Right hindlimb (tissue), 1 donor: ENCODE measurements at places on chromosomes 1 and 21.

- no peak for DNase-seq
Measured at GRCh38 chr1:86502721-86503405, 34.1 kb downstream of the CLCA1 start.

GRCh38 chr1:13809461-13810159 lies 109.6 kb downstream of the PRDM2 start:
- no peak for DNase-seq

DNA sequence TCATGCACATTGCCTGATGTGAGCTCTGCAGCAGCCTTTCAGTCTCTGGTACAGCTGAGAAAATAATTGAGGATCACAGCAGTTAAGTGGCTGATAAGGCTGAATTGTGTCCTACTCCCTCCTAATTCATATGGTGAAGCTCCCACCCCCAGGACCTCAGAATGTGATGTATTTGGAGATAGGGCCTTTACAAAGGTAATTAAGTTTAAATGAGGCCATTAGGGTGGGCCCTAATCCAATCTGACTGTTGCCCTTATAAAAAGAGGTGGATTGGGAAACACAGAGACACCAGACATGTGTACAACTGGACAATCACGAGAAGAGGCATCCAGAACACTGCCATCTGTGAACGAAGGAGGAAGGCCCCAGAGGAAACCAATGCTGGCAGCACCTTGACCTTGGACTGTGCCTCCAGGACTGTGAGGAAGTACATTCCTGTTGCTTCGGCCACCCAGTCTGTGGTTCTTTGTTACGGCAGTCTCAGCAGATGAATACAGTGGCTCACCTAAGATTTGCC lies 148.1 kb downstream of the TRABD2B start:
- peak; percentile 7 for DNase-seq

GRCh38 chr1:211683396-211684297 lies 8.2 kb upstream of the NEK2 start:
- no peak for DNase-seq

- no peak for DNase-seq
Measured at GRCh38 chr1:243341074-243341473, 85.2 kb downstream of the SDCCAG8 start.

DNA sequence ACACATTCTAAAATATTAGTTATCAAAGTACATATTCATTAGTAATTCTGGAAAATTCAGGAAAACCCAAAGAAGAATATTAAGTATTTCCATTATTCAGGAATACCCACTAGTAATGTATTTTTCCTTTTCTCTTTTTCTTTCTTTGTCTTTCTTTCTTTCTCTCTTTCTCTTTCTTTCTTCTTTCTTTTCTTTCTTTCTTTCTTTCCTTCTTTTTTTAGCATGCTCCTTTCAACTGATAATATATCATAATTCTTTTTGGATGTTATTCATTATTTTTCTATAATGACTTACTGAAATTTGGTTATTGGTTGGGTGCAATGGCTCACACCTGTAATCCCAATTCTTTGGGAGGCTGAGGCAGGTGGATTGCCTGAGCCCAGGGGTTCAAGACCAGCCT lies 175.6 kb upstream of the RAB4A start:
- no peak for DNase-seq

- DNase-seq: peak; percentile 77
Measured at GRCh38 chr1:226691247-226691646, 47.8 kb downstream of the ITPKB start.

DNA sequence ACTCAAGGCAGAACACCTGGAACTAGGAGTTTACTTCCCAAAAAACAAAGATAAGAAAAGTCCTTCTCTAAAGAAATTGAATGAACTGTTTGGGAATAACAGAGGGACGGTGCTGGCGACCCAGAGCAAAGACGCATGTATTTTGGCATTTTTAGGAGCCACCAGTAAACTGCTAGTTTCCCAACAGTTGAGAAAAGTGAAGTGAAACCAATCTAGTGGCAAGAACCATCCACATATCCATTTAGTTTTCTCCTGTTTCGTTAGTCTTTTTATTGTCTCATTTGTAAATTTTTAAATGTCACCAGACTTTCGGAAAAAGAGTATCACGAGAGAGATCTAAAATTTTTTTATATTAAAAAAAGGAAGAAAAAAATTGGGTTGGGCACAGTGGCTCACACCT lies 30.2 kb downstream of the ODF2L start:
- DNase-seq: no peak

DNA sequence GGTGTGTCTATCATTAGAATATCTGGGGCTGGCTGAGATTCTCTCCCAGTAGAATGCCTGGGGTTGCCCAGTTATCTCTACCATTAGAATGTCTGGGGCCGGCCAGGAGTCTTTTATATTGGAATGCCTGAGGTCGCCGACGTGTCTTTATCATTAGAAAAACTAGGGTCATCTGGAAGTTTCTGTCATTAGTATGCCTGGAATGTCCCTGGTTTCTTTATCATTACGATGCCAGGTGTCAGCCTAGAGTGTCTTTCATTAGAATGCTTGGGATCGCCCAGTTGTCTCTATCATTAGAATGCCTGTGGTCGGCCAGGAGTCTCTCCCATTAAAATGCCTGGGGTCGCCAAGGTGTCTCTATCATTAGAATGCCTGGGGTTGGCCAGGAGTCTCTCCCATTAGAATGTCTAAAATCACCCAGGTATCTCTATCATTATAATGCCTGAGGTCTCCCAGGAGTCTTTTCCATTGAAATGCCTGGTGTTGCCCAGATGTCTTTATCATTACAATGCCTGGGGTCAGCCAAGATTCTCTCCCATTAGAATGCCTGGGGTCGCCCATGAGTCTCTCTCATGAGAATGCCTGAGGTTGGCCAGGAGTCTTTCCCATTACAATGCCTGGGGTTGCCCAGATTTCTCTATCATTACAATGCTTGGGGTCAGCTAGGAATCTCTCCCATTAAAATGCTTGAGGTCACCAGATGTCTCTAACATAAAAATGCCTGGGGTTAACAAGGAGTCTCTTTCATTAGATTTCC lies 53.2 kb downstream of the RNF187 start:
- no peak for DNase-seq

DNA sequence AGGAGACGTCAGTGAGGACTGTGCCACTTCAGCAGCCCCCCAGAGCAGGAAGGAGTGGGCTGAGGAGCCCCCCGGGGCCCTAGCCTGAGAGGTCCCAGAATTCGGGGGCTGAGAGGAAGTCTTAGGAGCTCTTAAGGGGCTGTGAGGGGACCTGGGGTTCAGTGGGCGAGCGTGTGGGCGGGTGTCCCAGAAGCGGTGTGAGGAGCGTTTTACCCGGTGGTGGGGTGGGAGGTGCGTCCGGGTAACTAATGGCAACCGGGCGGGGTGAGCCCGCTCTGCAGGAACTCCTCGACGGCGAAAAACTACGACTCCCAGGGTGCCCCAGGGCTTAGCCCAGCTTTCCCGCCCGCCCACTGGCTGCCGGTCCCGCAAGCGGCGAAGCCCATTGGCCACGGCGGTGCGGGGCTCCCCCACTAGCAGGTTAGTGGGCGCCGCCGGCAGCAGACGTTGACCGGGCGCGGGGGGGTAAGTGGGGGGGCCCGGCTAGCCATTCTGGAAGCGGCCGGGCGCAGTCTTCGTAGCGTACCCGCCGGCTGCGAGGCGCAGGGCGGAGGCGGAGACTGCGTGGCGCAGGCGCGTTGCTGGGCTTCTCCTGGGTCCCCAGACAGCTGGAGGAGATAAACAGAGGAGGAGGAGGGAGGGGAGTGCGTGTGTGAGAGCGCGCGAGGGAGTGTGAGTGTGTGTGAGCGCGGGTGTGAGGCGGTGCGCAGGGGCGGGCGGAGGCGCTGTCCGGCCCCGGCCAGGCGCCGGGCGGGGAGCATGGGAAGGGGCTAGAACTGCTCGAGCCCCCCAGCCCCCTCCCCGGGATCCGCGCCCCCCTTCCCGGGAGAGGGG lies at the start of gene WDTC1:
TSS of gene WDTC1 (plus strand) at position 584 of the 834 bp plus-strand sequence. CDS start 26,423 bp downstream, outside the sequence.
- DNase-seq: peak; percentile 99

- DNase-seq: no peak
Measured at GRCh38 chr21:45632160-45632559, 11.4 kb upstream of the PCBP3 start.

GRCh38 chr1:172119184-172119583 lies 277.9 kb downstream of the DNM3 start:
- DNase-seq: no peak

DNA sequence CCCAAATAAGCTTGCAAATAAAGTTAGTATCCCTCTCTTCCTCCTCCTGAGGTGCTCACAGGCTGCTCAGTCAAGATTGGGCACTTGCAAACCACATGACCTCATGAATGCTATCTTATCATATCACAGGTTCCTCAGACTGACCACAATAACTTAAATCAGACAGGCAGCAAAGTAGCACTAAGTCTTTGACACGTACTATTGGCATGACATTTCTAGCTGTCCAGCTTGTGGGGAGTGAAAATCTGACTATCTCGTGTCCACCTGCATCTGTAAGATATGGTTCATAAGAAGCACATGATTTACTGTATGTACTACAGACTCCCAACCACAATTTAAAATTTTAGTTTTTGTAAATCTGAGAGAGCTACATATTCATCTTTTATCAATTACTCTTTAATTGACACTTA lies 58.0 kb upstream of the GFI1 start:
- no peak for DNase-seq

DNA sequence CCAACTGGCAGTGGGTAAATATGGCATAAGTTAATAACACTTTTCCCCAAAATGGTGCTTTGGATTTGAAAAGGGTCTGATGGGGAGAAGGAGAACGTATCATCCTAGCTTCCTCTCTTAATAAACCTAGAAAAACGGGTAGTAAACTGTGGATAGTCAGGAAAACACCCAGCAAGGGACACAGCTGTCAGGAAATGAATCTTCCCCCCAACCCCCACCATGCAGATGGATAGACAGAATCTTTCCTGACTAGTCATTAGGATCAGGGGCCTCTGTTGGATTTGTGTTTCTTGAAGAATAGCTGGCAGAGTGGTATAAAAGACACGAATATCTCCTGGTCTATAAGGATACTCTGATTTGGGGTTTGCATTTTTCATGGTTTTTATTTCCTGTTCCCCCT lies 22.5 kb upstream of the LAX1 start:
- no peak for DNase-seq

DNA sequence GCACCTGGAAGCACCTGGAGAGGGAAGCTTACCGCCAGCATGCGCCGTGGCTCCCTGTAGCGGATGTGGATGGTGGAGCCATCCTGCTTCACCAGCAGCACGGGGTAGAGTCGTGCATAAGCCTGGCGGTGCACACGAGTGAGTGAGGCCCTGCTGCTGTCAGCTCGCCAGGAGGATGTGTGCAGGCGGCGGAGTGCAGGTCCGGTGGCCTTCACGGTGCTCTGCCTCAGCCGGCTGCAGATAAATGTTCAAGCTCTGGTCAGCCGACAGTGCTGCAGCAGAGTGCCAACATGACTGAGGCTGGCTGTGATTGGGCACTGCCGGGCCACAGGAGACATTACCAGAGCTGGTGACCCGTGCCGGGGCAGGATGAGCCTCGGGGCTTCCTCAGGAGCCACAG lies 1.5 kb downstream of the MRPL55 start:
- no peak for DNase-seq

DNA sequence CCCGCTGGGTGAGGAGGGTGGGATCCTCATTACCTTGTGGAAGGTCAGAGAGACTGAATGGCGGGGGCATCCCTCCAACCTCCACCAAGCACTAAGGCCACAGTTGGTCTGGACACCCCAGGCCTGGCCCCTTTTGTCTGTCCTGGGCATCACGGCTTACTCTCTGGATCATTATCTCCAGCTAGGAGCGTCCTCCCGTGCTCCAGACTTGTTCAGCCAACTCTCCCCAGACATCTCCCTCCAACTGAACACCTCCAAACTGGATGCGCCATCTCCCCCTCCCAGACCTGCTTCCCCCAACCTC lies 7.3 kb upstream of the GJB5 start:
- DNase-seq: no peak

GRCh38 chr1:156860113-156860627 lies 495 bp upstream of the NTRK1 start:
- peak; percentile 72 for DNase-seq

DNA sequence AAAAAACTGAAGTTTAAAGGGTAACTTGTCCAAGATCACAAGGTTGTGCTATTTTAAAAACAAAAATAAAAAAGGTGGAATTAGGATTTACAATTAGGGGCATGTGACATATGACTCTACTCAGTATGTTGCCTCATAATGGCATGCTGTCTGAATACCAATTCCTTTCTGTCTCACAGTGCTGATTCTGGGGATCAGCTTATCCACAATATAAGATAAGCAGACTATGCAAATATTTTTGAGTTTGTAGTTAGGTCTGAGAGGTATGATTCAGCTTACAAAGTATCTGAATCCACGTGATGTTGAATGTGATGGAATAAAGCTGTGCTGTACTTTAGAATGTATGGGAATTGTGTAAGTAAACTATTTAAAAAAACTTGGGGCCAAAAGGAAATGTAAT lies 216.6 kb downstream of the HHIPL2 start:
- DNase-seq: no peak

DNA sequence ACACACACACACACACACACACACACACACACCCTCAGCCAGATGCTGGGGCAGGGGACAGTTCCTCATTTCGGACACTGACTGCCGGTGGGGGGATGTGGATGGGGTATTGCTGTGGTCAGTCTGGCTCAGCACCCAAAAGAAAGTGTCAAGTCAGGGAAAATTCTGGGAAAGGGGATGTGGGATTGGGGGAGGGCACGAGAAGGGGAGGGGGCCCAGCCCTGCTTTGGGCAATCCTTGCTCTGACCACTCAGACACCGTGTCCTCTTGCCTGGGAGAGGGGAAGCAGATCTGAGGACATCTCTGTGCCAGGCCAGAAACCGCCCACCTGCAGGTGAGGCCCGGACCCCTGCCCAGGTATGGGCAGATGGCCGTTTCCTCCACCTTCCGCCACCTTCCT lies at the start of gene C1QC:
TSS of gene C1QC (plus strand) at position 253 of the 400 bp plus-strand sequence. CDS start 391 bp downstream, outside the sequence.
- no peak for DNase-seq

- DNase-seq: peak; percentile 30
Measured at GRCh38 chr1:172246521-172247390, 173.7 kb upstream of the C1orf105 start.

DNA sequence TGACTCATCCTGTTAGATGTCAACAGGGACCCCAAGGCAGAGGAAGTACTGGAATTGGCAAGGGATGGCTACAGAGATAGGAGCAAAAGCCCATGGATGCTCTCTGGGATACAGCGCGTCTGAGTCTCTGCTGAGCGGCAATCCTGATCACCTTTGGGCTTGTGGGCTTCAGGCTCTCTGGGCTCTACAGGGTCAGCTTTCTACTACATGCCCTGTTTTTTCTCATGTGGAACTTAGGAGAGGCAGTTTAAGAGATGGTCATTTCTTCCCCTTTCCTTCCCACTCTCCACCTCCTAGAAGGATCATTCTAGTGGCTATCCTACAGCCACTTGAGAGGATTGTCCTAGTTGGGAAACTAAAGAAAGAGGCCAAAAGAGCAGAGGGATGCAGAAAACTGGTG lies 1.3 kb downstream of the LINGO4 start:
- no peak for DNase-seq

GRCh38 chr1:212920246-212920645 lies 30.1 kb upstream of the VASH2 start:
- DNase-seq: no peak

DNA sequence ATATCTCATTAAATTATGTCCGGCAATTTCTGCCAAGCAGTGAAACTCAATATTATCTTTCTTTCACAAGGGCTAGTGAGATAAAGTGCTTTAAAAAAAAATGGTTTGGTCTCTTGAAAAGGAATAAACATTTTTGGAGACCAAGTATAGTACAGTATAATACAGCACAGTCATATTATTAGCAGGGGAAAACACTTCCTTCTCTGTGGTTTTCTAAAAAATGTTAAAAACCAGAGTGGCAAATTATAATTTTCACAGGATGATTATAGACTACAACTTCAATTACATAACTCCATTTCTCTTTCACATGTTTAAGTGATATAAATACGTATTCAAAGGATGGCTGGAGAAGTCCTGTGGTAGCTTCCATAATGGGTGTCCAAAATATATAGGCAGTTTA lies 170.3 kb upstream of the DMRTA2 start:
- DNase-seq: no peak

- DNase-seq: no peak
Measured at GRCh38 chr1:22578732-22579361, 15.6 kb downstream of the EPHA8 start.
